ENCODE measurements at places on chromosomes 12 and 14.
A peak's percentile ranks its signal among the peaks of the same experiment; 100 is the strongest.

DNA sequence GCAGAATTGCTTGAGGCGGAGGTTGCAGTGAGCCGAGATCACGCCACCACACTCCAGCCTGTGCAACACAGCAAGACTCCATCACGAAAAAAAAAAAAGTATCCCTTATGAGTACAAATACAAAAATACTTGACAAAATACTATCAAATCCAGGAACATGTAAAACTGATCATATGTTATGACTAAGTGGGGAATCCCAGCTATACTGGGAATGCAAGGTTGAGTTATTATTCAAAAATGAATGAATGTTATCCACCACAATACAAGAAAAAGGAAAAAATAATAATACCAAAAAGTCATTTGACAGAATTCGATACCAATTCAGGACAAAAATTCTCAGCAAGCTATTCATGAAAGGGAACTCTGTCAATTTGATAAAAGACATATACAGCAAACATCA is 32.6 kb downstream of the MOK start:
- ATAC-seq: peak; percentile 81

DNA sequence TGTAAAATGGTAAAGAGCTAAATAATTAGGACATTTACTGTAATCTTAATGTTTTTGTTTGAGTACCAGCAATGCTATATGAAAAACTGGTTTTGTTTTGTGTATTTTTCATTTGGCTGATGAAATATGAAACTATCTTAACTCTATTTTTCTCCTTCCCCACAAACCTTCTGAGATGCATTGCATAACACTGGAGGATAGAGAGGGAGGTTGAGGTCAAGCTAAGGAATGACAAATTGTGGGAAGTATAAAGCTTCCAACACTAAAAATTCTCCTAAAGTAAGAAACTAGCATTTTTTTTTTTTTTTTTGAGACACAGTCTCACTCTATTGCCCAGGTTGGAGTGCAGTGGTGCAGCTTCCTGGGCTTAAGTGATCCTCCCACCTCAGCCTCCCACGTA is 31.5 kb upstream of the SRP54 start:
- ATAC-seq: no peak

- ATAC-seq: no peak
Observed at GRCh38 chr12:2396448-2396871, 343.7 kb downstream of the CACNA1C start.

GRCh38 chr12:93829016-93829415 is 151.8 kb downstream of the CRADD start:
- no peak for ATAC-seq

GRCh38 chr14:60197629-60198303 is 32.6 kb upstream of the DHRS7 start:
- ATAC-seq: no peak

DNA sequence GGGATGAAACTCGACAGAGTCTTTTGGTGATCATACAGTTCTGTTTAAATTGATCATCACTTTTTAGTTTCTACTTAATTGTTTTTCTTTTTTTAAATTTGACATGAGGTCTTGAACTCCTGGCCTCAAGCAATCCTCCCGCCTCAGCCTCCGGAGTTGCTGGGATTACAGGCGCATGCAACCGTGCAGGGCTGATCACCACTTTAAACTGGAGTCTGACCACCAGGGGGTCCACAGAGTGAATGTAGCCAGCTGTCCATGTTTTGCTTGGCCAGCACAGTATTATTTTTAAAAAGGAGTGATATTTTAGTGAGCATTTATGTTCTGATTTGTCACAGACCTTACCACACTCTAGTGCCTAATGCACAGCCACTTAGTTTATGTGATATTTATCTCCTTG is 10.7 kb downstream of the DAAM1 start:
- ATAC-seq: no peak

Data from activated T-helper 17 cell treated with anti-CD3 and anti-CD28 coated beads, Interleukin-2, amount 50 U/mL, for 72 hours (primary cell).